ENCODE measurements at places on chromosomes 7 and 10. TPM values are rescaled to one million over a fixed set of nuclear protein-coding genes. Genes with fewer than 3 reads are reported as not detected.

- DNase-seq, result no peak
Measured at GRCh38 chr10:120825878-120826769, 25.0 kb upstream of the WDR11 start.

Gene RBP4
- 6.8 TPM for total RNA-seq

Gene IQUB
- total RNA-seq, result not detected

Gene AZGP1
- 4.6 TPM for total RNA-seq

Gene SEMA4G
- 133 TPM for total RNA-seq

Gene DMBT1
- 165 TPM for total RNA-seq

DNA sequence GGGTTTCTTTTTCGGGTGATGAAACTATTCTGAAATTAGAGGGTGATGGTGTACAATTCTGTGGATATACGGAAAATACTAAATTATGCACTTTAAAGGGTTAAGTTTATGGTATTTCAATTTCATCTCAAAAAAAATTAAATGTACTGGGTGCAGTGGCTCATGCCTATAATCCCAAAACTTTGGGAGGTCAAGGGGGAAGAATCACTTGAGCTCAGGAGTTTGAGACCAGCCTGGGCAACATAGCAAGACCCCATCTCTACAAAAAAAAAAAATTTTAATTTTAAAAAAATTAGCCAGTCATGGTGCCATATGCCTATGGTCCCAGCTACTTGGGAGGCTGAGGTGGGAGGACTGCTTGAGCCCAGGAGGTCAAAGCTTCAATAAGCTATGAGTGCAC is 57.0 kb downstream of the SMURF1 start:
- DNase-seq, result no peak

GRCh38 chr10:58511765-58512490 is 744 bp upstream of the BICC1 start:
- DNase-seq, result peak; percentile 50

Gene HHEX
- 2.1 TPM for total RNA-seq
